NCI-H187 treated with DMSO at 0.1 percent for 48 hours (cell line): ENCODE measurements at places on chromosomes 3 and 15.

- no peak for DNase-seq
Observed at GRCh38 chr3:8737823-8738222, 4.2 kb downstream of the CAV3 start.

- no peak for DNase-seq
Observed at GRCh38 chr3:13543253-13543652, 5.7 kb upstream of the FBLN2 start.

DNA sequence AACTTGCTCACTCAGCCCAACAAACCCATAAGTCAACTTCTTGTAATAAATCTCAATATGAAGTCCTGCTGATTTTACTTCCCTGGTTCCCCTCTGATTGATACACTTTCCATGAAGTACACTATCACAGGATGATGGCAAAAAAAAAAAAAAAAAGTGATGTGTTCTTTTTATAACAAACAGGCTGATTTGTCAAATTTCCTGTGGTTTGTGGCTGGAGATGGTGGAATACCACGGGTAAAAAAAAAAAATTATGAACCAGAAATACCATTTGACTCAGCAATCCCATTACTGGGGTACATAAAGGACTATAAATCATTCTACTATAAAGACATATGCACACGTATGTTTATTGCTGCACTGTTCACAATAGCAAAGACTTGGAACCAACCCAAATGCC, 10.7 kb upstream of the SERPINI2 start:
- no peak for DNase-seq

GRCh38 chr15:60899322-60899966, 329.7 kb downstream of the RORA start:
- no peak for DNase-seq

- no peak for DNase-seq
Observed at GRCh38 chr15:69725957-69726356, 273.3 kb downstream of the RPLP1 start.

DNA sequence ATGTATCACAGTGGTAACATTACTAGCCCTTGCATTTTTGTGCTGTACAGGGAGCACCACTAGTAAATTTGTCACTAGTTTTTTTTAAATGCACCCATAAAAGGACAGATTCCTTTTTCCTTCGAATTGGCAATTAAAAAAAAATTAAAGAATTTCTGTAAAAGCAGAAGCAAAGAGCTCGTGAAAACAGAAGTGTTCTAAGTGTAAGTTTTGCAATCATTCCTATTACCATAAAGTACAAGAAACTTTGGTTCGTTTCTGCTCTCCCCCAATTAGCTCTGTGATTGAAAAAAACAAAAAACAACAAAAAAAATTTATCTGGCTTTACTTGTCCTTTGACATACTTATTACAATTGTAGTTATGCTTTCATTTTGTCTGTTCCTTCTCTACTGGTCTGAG, 5.3 kb downstream of the SERP1 start:
- no peak for DNase-seq

- DNase-seq = no peak
Observed at GRCh38 chr3:186283651-186284348, 78.2 kb downstream of the DGKG start.

- DNase-seq = no peak
Observed at GRCh38 chr3:39435006-39435748, 28.7 kb downstream of the RPSA start.

GRCh38 chr15:73344056-73344455, 24.7 kb downstream of the HCN4 start:
- DNase-seq = no peak

DNA sequence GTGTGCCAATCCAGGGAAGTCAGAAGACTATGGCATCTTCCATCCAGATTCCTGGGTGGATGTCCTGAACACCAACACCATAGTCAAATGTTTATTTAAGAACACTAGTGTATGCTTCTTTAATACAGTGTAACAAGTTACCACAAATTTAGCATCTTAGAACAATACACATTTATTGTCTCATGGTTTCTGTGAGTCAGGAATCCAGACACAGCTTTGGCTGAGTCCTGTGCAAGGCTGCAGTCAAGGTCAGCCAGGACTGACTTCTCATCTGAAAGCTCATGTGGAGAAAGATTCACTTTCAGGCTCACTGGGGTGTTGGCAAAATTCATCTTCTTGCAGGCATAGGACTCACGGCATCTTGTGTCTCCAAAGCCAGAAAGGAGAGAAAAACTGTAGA, 143.4 kb downstream of the ANXA2 start:
- DNase-seq = no peak
